ENCODE measurements at places on chromosomes 7 and 10.

DNA sequence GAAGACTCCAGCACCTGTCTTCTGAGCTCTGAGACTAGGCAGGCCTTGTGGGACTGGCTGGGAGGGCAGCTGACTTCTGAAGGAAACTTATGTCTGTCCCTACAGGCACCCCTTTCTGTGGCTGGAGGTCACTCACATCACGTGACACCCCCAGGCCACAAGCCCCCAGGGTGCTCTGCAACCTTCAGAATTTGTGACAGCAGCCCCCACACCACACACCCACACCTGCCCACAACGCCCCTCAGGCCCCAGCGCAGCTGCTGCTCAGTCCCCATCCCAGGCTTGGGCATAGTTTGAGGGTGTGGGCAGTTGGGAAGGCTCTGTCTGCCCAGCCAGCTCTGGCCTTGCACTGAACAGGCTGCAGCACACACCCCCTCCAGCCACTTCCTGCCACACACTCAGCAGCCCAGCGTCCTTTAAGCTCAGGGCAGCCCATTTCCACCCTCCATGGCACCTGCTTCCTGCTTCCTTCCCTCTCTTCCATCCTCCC is 80.0 kb upstream of the UNC5B start:
- DNase-seq, result no peak

- DNase-seq, result no peak
These were observed 34.9 kb downstream of the IL15RA start for GRCh38 chr10:5942474-5942873.

GRCh38 chr7:13990984-13991790 is 1.7 kb upstream of the ETV1 start:
- DNase-seq, result peak; percentile 39

- no peak for DNase-seq
These were observed 197.7 kb upstream of the HPS1 start for GRCh38 chr10:98644466-98644865.

DNA sequence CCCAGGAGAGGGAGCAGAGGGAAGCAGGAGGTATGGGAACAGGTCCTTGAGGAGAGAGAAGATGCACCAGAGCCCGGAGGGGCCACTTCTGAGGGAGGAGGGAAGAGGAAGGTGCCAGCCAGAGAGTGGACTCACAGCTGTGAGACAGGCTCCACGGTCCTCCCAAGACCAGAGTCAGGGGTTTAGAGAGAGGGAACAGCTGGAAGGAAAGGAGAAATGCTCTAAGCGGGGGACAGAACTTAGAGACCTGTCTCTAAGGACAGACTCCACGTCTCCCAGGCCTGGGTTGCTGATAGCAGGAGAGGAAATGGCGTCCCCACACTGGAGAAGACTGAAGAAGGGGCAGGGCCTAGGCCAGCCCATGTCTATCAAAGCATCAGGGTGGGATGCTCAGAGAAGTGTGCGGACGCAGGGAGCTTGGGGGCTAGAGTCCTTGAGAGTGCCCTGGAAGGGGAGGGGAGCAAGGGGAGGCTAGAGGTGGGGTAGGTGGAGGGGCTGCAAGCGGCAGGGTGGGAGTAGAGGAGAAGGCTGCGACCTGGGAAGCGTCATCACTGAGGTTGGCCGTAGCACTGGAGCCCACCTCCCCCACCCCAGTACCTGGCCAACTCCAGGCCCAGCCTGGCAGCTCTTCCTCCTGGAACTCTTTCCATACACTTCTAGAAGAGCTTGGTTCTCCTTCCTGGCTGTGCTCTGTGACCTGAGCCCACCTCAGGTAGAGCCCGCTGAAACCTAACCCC is 25.6 kb upstream of the GRID1 start:
- DNase-seq, result no peak

- DNase-seq, result no peak
These were observed 106.7 kb downstream of the TES start for GRCh38 chr7:116316838-116317628.

- DNase-seq, result no peak
These were observed 80.4 kb downstream of the UBE3C start for GRCh38 chr7:157219154-157219553.

- no peak for DNase-seq
These were observed 135.1 kb downstream of the NRBF2 start for GRCh38 chr10:63268149-63268797.

- DNase-seq, result no peak
These were observed 71.7 kb upstream of the ADAM12 start for GRCh38 chr10:126459878-126460481.

DNA sequence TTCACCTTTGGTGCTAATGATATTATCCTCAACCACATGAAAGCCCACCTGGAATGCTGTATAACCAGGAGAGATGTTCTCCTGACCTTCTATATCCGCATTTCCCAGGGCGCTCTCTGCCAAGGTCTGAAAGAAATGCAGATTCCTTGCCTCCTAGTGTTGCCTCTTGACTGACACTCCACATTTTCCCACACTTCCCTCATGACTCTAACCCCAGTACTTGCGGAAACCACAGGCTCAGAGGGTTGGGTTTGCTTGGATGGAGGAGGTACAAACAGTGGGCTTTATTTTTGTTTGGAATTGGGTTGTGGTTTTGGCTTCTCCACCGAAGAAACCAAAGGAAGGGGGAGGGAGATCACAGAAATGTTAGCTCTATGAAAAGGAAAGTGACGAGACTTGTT is 222.9 kb upstream of the CELF2 start:
- DNase-seq, result no peak

All from central memory CD4-positive, alpha-beta T cell (primary cell).